ENCODE measurements at places on chromosomes 11 and 22.

GRCh38 chr22:38317122-38317994 lies at the start of gene CSNK1E:
Gene CSNK1E (minus strand): TSS chr22:38317433. CDS start chr22:38314157, 3,276 bp downstream.
- DNase-seq: peak; percentile 73

DNA sequence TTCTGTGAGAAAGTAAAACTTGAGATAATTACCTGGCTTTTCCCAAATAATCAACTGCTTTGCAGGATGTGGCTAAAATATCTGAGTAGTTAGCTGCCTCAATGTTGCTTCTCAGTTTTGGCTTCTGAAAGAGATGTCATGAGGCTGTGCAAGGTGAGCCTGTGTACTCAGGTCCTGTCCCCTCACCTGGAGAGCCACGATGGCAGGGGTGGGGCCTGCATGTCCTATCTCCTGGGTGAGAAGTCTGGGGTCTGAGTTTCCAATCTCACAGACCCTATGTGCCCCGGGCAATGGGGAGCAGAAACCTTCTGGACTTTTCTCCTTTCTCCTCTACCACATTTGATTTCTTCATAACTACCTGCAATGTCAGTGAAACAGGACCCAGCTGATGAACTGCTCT lies 338.6 kb upstream of the B3GAT1 start:
- no peak for DNase-seq

DNA sequence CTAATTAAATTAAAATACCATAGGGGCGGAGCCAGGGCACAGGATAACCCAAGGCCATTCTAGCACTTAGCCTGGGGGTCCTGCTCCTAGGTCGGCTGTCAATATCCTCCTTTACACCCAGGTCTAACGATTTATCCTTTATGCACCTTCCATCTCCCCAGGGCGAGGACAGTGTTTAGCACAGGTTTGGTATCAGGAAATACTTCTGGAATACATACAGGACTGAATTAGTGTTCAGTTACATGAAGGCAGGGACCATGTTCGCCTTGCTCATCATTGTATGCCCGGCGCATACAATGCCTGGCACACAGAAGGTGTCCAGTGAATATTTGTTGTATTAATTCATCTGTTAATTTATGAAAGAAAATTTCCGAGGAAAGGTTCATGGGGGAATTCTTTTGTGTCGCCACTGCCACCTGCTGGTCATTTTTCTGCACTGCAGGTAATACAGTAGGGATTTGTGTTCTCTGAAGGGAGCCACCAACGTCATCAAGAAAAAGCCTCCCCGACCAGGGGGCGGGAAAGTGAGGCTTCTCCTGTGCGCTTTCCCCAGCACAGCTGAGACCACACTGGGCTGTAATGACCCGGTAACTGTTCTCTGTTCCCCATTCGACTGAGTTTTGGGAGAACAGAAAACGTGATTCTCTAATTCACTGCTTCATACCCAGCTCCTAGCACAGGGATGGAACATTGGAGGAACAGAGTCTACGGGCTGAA lies 68.7 kb upstream of the ASPHD2 start:
- peak; percentile 60 for DNase-seq

- DNase-seq: no peak
These were observed 1.1 kb upstream of the TTLL8 start for GRCh38 chr22:50058906-50059880.

- peak; percentile 65 for DNase-seq
These were observed 114.1 kb downstream of the MICAL2 start for GRCh38 chr11:12224537-12224893.

DNA sequence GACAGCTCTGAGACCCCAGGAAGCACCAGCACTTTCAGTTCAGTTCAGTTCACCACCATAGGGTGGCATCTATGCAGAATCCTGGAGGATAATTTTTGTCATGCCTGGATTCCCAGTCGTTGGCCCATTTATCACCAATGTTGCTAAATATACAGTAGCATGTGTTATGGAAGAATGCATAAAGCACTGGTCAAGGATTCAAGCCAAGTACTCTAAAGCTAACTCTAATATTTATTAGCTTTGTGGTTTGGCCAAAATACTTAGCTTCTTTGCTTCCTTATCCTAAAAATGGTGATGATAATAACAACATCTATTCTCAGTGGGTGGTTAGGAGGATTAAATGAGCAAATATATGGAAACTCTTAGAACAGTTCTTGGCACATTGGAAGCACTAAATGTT lies 294.7 kb upstream of the ZC3H12C start:
- DNase-seq: no peak

GRCh38 chr22:42847110-42847509 lies 10.0 kb downstream of the ARFGAP3 start:
- no peak for DNase-seq

- peak; percentile 79 for DNase-seq
These were observed at the start of gene CWF19L2 for GRCh38 chr11:107457558-107458271. Gene CWF19L2 (minus strand): TSS chr11:107457825. CDS start chr11:107457816, 9 bp downstream.

DNA sequence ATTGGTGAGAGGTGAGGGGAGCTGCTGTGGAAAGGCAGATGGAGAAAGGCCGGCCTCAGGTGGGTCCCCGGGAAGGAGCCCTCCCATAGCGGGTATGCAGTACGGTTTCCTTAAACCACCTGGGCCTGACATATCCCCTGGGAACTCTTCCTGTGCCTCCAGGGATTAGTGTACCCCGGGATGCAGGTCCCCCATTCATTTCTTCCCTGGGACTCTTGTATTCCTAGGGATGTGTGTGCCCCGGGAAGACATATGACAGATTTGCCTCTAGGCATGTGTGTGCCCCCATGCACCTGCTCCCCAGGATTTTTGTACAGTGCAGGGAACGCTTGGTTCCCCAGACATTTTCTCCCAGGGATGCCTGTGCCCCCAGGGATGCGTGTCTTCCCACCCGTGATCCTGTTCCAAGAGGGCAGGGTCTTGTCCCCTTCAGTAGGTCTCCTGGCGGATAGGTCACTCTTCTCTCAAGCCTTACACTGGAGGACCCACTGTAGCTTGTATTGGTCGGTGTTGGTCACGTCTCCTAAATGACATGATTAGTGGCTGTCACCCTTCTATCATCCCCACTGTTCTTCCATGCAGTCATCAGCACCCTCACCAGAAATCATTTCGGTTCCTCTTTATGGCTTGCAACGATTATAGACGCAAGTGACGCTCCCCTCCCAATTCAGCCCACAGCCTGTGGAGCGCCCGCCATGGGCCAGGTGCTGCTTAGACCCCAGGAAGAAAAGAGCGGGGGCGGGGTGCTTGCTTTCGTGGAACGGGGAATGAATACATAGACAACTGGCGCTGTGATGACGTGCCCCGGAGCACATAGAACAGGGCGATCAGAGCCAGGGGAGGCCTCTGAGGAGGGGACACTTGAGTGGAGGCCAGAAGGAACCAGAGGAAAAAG lies 1.3 kb downstream of the PARVB start:
- no peak for DNase-seq

- no peak for DNase-seq
These were observed 8.3 kb downstream of the IGLL5 start for GRCh38 chr22:22895776-22896445.

GRCh38 chr22:35663371-35663770 lies 15.1 kb downstream of the APOL6 start:
- no peak for DNase-seq

- no peak for DNase-seq
These were observed 468.5 kb upstream of the FAT3 start for GRCh38 chr11:91755951-91756707.

- no peak for DNase-seq
These were observed 458.8 kb upstream of the CNTN5 start for GRCh38 chr11:98561877-98562395.

DNA sequence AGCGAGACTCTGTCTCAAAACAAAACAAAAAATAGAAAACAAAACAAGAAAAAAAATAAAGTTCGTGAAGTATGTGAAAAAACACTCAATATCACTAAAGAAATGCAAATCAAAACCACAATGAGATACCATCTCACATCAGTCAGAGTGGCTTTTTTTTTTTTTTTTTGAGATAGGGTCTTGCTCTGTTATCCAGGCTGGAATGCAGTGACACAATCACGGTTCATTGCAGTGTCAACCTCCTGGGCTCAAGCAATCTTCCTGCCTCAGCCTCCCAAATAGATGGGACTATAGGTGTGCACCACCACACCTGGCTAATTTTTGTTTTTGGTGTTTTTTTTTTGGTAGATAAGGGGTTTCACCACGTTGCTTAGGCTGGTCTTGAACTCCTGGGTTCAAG lies 37.5 kb downstream of the ATG16L2 start:
- no peak for DNase-seq

- no peak for DNase-seq
These were observed 4.3 kb downstream of the LRFN4 start for GRCh38 chr11:66861038-66861773.

- peak; percentile 7 for DNase-seq
These were observed 661 bp upstream of the CDPF1 start for GRCh38 chr22:46250783-46251125.

DNA sequence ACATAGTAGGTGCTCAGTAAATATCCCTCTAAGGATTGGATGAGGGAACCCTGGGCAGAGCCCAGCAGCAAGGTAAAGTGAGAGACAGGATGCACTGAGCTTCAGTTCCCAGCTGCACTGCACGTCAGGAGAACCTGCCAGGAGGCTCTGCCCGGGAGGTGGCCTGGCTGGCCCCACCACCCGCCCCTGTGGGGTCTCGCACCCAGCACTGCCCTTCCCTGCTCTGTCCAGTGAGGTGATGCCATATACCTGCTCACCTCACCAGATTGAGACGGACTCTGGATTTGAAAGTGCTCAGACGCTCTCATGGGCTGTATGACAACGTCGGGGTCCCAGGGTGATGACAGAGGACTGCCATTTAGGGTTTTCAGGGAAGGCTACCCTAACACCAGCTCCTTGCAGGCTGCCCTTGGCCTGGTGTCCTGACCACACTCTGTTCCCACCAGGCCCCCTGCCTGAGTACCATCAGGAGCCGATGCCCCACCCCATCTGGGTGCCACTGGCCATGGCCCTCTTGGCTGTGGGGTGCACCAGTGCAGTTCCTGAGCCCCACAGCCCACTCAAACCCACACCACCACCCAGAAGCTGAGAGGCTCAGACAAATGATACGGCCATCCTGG lies 61.7 kb upstream of the FGF3 start:
- no peak for DNase-seq

GRCh38 chr22:49087198-49087597 lies 740.5 kb downstream of the BRD1 start:
- no peak for DNase-seq

DNA sequence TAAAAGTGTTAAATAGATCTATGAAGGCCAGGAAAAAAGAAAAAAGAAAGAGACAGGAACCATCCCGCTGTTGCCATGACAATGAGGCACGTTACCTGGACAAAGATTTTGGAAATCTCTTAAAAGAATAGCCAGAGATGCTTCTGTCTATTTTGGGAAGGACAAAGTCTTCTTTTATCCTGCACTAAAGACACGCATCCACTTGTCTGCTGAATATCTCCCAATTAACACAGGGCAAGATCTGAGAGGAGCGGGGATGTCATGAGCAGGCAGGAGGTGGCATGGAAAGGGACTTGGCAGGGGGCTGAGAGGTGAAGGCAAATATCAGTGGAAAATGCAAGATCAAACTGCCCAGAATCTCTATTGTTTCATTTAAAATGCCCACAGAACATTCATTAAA lies 153.8 kb upstream of the BLID start:
- DNase-seq: no peak

DNA sequence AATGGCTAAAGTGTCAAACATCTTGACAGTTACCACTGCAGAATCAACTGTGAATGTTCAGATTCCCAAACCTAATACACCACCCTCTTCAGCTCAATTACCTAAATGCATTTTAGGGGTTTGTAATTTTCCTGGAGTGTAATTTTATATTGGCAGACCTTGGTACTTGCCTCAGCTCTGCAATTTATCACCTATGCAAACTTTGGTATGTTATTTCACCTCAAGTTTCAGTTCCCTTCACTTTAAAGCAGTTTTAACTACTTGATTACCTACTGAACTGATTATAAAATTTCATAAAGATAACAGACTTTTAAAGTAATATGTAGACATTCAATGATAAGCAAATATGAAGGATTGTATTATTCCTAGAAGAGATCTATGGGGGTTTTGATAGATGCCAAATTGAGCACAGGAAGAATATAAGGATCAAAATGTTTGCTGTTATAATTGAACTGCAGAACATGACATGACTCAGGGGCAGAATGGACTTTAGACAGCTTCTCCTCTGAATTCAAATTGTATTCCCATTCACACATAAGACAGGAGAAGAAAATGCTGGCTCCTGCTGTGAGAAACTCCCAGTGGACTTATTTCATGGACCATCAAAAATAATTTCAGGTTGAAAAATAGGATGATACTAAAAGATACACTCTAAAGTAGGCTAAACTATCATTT lies 491.5 kb upstream of the LUZP2 start:
- DNase-seq: no peak

GRCh38 chr11:100890789-100891188 lies 203.7 kb downstream of the ARHGAP42 start:
- no peak for DNase-seq

GRCh38 chr11:35005141-35005780 lies 88.8 kb downstream of the PDHX start:
- no peak for DNase-seq

All from stimulated activated CD4-positive, alpha-beta T cell treated with anti-CD3 and anti-CD28 coated beads, Interleukin-1b, Interleukin-23, amount 100 ng/mL, for 4 hours (primary cell).